ENCODE measurements at places on chromosomes 5 and 9.
A peak's percentile ranks its signal among the peaks of the same experiment; 100 is the strongest.

GRCh38 chr9:69932901-69933300 lies 110.7 kb upstream of the MAMDC2 start:
- DNase-seq: no peak

- DNase-seq: peak; percentile 67
Measured at GRCh38 chr9:136726631-136727191, 14.3 kb downstream of the DIPK1B start.

DNA sequence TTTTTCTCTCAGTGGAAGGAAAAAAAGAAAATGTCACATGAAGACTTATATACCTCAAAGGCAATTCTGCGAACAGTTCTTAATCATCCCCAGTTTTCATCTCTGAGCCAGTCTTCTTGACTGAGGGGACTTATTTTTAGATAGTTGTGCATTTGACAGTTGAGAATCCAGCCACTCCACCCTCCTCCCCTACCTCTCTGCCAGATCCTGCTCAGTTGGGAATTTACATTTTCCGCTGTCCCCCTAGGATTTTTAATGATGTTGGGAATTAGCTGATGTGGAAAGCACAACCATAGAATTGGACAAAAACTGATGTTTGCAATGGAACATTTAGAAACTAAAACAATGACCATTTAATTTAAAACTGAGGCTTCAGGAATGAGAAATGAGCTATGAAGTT lies 194.3 kb upstream of the PIK3R1 start:
- DNase-seq: no peak

DNA sequence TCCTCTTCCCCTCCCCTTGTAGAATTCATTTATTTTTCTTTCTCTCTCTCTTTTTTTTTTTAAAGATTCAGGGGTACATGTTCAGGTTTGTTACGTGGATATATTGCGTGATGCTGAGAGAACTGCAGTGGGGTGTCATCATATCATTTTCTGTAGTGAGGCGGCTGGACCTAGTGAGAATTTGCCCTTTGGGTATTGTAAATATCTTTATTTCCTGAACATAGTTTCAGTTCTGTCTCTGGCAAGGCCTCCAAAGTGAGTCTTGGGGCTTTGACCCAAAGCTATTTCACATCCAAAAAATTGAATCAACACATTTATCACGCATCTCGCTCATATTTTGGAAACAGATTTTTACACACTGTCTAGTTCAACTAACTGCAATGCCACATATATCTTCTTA lies 25.4 kb upstream of the MYOT start:
- no peak for DNase-seq

DNA sequence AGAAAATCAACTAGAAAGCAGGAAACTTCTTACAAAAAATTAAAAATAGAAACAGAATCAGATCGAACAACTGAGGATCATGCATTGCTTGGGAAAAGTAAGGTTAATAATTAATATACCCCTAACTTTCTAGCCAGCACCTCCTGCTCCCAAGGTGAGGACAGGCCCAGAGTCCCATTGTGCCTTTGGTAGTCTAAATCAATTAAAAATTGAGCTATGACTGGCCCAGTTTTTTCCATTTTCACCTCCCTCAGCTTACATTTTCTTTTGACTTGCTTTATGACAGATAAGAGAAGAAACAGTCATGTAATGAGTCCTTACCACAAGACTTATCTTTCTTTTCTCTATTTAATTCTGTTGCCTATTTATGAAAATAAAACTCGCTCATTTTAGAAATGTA lies 182.2 kb downstream of the RAB3C start:
- no peak for DNase-seq
